CD4-positive, alpha-beta T cell treated with Interleukin-1 beta for 1 hour (primary cell): ENCODE measurements at places on chromosomes 12 and 14.

GRCh38 chr12:82952946-82953345 is 266.2 kb downstream of the TMTC2 start:
- DNase-seq = no peak

GRCh38 chr12:62103748-62104147 is 156.5 kb upstream of the USP15 start:
- no peak for DNase-seq

- DNase-seq = peak; percentile 49
These were observed 590 bp downstream of the DDIT3 start for GRCh38 chr12:57519796-57520052.

DNA sequence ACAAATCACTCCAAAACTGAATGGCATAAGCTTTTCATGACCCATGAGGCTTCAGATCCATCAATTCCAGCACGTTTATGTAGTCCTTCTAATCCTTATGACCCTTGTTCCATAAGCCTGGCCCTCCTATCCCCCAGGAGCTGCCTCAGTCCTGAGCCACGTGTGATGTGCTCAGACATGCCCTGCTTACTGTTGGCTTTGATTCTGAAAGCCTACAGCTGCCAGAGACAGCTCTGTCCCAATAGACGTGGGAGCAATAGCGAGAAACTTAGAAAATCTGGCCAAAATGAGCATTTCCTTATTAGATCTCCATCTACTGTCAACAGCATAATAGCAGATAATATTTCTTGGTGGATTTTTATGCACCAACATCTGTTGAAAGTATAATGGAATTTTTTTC is 33.2 kb downstream of the DUSP6 start:
- no peak for DNase-seq

DNA sequence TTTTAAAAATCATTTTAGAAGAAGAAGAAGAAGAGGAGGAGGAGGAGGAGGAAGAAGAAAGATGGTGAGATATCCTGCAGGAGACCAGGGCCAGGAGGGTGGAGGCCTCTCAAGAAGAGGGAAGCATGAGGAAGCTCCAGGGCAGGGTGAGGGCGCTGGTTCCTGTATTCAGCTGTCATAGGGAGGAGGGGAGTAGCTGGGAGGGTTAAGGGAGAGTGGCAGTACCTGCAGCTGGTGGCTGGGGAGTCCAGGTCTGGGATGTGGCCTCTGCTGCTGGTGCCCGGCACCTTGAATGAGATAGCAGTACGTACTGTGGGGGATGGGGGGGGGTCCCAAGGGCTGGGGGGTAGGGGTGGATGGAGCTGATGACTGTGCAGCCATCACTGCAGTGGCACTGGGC is 9.8 kb downstream of the RBP5 start:
- DNase-seq = no peak

- DNase-seq = no peak
These were observed 27.6 kb upstream of the KCNMB4 start for GRCh38 chr12:70338531-70338930.

DNA sequence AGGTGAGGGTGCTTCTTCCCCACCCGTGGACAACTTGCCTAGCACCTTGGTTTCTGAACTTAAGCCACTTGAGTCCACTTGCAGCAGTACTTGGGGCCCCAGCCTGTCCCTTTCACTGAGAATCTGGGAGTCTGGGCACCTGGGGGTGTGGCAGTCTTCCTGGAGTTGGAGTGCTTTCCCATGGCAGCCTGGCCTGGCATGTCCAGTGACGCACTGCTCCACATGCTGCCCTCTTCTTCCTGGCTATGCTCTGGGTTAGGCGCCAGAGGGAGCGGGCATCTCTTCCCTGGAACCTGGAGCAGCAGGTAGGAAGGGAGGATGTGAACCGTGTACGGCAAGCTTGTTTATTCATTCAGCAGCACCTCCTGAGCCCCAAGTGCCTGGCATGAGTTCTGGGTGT is 76.4 kb downstream of the PAPOLA start:
- DNase-seq = no peak

- no peak for DNase-seq
These were observed 1472.5 kb upstream of the SEL1L start for GRCh38 chr14:83006121-83006670.

- DNase-seq = no peak
These were observed 27.3 kb downstream of the PPM1A start for GRCh38 chr14:60276347-60276746.

DNA sequence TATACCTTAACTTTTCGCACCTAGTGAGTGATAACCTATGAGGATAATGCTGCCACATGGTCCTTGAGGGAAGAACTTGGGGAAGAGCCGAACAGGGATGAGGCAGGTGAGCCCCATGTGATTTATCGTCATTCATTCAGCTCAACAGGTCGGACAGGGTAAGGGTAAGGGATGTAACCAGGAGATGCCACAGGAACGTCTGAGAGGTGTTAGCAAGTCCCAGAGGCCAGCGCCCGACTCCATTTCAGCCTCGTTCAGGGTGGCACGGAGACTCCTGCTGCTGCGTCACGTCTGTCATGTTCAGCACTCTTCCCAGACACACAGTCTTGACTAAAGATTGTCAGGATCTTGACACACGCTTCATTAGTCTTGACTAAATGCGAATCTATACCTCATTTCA is 23.4 kb upstream of the TIGAR start:
- DNase-seq = no peak

DNA sequence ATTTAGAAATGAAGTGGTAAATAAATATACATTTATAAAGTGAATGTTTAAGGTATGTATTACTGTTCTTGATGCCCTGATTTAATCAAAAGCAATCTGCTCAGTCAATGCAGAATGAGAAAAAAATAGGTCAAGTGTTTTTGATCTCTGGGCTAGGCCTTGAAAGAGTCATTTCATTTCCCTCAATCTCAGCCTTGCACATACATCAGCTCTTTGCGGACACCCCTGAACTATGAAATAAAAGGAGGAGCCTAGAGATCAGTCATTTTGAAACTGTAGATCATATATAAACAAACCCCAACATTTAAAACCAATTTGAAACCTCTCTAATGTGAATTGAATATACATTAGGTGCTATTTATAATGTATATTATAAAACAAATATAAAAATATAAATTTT is 42.5 kb downstream of the ATG2B start:
- no peak for DNase-seq

- DNase-seq = no peak
These were observed 66.5 kb downstream of the C2CD5 start for GRCh38 chr12:22477894-22478287.

- no peak for DNase-seq
These were observed 139.7 kb downstream of the CNTN1 start for GRCh38 chr12:40831916-40832315.
